ENCODE measurements at places on chromosomes 1 and 21.

- no peak for DNase-seq
Measured at GRCh38 chr1:197838836-197839235, 63.6 kb upstream of the DENND1B start.

- DNase-seq = no peak
Measured at GRCh38 chr1:17935230-17935629, 172.4 kb upstream of the IGSF21 start.

- no peak for DNase-seq
Measured at GRCh38 chr21:29209696-29210095, 79.3 kb downstream of the MAP3K7CL start.

- DNase-seq = no peak
Measured at GRCh38 chr1:159641221-159641620, 53.6 kb downstream of the APCS start.

DNA sequence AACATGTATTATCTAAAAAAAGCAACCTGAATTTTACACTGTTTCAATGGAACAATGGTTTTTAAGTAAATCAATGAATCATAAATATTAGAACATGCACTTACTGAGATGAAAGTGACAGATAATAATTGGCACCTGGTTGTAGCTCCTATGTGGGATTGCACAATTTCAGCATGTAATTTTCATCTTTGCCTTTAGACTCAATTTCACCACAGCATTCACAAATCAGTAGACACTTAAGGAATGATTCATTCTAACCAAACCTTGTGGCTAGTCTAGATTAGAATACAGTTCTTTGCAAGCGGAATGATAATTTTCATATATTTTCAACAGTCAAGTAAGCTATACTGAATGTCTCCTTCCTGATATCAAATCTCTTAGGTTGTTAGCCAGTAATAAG, 853.4 kb downstream of the KCNT2 start:
- no peak for DNase-seq

DNA sequence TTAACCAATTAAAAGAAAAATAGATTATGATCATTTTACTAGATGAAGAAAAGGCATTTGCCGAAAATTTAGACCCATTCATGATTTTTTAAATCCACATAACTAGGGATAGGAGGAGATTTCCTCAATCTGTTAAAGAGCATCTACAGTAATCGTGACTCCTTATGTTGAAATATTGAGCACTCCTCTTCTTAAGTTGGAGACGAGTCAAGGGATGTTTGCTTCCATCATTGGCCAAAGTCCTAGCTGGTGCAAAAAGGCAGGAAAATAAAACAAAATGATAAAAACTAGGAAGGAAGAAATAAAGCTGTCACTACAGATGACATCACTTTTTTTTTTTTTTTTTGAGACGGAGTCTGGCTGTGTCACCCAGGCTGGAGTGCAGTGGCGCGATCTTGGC, 245.6 kb upstream of the KAZN start:
- DNase-seq = no peak

DNA sequence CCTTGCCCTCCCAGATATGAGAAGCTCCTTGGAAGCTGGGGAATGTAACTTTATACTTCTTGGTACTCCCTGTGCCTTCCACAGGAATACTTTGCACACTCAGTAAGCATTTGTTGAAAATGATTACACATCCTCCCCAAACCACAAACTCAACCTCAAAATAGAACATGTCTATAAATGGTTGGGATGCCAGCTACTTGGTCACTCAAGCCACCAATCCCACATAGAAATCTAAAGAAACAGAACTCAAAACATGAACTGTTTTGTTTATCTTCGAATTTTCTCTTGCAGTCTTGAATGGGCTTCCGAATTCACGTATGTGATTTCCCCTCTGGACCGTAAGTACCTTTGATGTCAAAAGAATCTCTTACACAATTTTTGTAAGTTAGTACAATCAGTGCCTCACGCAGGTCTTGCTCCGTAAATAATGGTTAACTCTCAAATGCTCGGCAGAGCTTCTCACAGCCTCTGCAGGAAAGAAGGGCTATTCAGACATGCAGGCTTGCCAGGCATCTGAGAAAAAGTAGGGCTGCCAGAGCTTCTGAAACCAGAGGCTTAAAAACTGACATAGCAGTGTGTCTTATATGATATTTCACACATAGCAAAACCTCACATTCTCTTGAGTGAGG, 26.9 kb downstream of the SORT1 start:
- DNase-seq = no peak

DNA sequence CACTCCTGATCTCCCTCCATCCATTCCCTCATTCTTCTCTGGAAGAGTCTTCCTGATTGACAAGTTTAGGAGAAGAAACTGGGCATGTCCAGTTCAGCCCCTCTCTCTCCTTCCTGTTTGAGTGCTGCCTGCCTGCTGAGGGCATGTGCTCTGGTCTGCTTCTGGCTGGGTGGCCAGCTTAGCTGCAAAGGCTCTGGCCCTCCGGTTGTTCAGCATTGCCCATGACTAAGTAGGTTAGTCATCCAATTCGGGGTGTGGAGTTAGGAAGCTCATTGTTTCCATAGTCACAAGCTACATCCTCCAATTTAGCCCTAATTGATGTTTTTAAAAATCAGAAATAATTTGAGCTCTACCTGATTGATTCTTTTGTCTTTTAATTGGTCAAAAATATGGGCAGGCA, 25.6 kb upstream of the PLA2G2E start:
- no peak for DNase-seq

- DNase-seq = no peak
Measured at GRCh38 chr1:8845104-8846097, 28.0 kb upstream of the RERE start.
